ENCODE measurements at places on chromosomes 13 and 19.

DNA sequence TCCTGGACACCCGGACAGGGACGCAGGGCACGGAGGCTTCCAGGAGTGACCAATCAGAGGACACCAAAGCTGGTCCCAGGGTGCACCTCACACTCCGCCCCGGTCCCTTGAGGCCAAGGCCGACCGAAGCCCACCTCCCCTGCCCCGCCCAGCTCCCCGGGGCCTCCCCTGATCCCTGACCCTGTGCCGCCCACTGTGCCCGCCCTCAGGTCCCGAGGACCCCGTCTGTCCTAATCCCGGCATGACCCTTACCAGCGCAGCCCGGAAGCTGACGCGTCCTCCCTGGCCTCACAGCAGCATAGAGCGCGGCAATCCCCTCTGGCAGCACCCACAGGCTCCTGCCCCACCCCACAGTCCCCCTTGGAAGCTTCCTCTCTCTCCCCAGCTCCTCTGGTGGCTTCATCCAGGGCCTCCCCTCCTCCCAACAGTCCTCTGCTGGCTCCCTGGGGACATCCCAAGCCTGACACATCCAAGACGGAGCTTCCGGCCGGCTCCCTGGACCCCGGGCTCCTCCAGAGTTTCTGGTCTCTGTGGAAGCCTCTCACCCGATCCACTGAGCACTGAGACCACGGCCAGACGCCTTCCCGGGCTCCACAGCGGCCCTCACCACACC, 7.4 kb upstream of the CDC34 start:
- DNase-seq = no peak

DNA sequence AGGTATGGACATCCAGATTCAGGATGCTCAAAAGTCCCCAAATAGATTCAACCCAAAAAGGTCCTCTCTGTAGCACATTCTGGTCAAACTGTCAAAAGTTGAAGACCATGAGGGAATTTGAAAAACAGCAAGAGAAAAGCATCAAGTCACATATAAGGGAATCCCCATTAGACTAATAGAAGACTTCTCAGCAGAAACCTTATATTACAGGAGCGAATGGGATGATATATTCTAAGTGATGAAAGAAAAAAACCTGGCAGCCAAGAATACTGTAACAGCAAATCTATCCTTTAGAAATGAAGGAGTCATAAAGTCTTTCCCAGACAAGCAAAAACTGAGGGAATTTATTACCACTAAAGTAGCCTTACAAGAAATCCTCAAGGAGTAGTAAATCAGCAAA, 29.7 kb downstream of the FXYD5 start:
- DNase-seq = no peak

DNA sequence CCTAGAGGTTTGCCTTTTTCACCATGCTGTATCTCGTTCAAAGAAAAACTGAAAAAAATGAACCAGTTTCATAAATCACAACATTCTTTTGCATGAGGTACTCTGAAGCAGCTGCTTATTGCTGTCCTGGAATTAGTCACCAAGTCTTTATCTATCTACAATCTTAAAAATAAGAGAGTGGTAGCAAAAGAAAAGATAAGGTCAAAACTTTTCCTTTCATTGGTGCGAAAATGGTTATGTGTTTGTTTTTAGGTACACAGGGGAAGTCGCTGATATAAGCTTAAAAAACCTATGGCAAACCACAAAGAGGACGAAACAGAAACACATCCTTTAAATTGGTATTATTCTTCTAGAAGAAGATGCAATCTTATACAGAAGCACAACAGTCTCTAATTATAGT, 20.7 kb downstream of the OBI1 start:
- DNase-seq = no peak

- DNase-seq = no peak
Observed at GRCh38 chr13:72093262-72093661, 226.3 kb upstream of the DACH1 start.

DNA sequence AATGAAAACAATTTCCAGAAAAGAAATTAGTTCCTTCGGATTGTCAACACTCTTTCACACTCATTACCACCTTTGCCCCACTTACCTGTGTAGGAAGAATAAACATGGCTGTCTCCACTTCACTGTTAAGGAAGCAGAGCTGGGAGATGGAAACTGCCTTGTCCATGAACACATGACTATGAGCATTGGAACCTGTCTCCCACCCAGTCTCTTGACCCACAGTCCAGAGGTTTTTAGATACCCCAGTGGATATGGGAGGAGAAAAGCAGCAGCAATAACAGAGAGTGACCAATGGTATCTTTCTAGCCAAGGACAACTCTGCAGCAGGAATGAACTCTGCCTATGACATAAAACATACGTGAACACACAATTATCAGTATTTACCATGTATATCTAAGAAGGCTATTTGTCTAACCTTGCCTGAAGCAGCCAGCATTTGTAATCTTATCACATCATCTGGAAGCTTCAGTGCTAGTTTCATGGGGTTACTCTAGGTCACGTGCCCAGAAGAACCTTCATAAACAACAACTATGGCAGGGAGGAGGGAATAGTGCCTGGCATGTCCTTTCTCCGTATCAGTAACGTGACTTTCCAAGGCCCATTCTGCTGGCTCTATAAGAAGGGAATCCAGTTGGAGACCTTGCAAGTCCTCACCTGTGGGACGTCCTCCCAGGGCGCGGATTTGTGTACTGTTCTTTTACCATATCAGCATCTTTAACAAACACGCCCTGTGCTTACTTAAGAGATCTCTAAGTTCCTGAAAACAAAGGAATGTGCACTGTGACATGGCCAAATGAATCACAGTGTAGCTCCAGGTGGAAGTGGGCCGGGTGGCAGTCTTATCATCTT, 221.8 kb upstream of the UBL3 start:
- no peak for DNase-seq

- DNase-seq = peak; percentile 54
Observed at GRCh38 chr19:30046522-30046921, 104.5 kb downstream of the URI1 start.

GRCh38 chr13:98571955-98572662, 4.8 kb downstream of the STK24 start:
- DNase-seq = no peak

DNA sequence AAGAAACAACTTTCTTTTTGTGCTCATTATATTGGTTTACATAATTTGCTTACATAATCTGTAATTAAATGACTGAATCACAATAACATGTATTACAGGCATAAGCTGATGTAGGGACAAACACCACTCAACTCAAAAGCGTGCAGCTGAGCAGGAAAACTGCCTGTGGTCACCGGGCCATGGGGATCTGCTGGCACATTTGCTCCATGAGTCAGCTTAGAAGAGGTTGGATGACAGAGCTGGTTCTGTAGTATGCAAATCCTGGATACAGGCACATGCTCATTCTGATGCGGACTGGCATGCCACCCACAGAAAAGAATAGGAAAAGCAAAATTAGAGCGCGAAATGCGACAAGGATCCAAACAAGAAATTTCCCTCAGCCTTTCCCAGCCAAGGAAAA, 128.6 kb downstream of the USP12 start:
- peak; percentile 87 for DNase-seq

DNA sequence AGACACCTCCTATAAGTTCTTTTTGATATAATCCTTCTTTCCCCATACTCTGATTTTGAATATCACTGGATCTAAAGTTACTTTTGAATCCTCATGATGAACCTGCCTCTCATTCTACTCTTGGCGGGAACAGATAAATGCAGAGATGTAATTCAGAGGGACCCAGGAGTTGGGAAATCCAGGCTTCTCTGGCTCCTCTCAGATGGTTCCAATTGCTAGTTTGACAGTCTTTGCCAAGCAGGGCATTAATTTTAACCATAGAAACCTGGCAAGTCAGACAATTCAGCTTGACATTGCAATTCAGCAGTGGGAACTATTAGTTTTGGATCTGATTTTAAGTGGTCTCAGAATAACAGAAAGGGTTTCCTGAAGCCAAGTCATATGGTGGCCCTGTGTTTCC, 67.3 kb upstream of the KLF12 start:
- no peak for DNase-seq

- DNase-seq = no peak
Observed at GRCh38 chr19:34126966-34127365, 45.3 kb upstream of the LSM14A start.

DNA sequence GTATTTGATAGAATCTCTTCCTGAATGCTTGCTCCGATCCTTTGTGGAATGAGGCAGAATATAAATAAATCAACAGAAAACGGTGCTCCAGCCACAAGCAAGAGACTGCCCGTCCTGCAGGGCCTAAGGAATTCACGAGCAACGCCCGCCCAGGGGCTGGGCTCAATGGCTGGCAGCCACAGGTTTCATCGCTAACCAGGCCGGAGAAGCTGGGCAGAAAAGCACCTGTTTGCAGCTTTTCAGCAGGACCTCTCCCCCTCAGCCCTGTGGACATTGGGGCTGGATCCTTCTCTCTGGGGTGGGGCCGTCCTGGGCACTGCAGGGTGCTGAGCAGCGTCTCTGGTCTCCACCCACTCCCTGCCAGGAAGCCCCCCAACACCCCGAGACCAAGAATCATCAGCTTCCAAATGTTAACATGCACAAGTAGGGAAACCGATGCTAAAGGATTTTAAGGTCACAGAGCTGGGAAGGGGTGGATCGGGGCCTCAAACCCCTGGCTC, 102.5 kb downstream of the GADD45B start:
- no peak for DNase-seq

GRCh38 chr13:79459906-79460305, 21.0 kb upstream of the NDFIP2 start:
- DNase-seq = no peak

DNA sequence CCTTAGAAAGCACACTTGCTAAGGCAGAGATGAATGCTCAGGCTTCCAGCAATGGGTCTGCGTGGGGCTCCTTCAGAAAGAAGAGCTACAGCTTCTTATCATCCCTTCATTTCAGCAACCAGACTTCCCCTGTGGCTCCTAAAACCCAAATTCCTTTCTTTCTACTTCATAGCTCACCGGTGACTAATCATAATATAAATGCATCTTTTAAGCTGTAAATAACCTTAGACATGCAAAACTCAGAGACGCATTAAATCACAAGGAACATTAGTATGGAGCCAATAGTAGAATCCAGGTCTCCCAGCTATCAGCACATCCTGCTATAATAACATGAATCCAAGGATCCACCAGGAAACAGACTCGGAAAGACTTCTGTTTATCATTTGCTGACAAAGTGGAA, 375.6 kb downstream of the COG6 start:
- peak; percentile 2 for DNase-seq

DNA sequence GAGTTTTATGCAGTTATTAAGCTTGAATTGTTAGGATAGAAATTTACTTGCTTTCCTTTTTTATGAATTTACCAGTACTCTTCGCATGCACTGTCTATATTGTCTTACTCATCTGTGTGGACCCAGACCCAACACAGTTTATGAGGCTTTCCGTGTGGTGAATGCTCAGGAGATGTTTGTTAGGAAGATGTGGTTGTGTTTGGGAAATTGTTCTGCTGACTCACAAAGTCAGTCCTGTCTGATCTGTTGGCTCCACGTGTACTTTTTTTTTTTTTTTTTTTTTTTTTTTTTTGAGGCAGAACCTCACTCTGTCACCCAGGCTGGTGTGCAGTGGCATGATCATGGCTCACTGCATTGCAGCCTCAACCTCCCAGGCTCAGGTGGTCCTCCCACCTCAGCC, 532.5 kb downstream of the LMO7 start:
- DNase-seq = no peak

DNA sequence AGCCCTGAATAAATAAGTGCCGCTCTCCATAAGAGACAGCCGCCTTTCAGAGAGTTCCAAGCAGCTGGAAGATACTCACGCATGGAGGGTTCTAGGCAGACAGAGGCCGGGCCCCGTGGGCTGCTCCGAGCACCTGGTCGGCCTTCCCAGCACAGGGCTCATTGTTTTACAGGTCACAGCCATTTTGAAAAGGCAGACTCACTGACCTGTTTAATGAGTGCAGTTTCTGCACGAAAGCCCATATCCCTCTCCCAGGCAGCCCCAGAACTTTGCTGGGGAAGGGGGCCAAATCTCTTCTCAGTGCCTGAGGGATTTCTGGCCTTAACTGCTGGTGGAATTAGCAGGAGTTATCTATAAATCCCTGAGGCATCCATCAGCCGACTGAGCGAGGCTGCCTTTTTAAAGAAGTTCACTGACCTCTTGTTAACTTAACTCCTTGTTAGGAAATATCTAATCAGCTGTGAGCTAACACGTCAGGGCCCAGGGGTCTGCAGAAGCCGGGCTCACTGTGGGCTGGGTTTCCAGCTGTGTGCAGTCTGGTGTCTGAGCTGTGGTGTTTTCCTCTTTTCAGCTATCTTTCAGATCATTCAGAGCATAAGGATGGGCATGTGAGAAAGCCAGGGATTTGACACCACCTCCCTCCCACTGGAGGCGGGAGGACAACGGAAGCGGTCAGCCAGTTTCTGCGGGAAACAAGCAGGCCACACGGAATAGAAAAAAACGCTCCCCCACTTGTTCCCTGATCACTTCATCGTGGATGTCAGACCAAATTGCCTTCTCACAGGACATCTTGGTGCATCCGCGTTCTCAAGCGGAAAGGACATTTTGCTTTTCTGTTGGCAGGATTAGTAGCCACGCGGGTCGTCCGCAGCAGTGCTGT, 23.3 kb downstream of the SERP2 start:
- DNase-seq = peak; percentile 29

DNA sequence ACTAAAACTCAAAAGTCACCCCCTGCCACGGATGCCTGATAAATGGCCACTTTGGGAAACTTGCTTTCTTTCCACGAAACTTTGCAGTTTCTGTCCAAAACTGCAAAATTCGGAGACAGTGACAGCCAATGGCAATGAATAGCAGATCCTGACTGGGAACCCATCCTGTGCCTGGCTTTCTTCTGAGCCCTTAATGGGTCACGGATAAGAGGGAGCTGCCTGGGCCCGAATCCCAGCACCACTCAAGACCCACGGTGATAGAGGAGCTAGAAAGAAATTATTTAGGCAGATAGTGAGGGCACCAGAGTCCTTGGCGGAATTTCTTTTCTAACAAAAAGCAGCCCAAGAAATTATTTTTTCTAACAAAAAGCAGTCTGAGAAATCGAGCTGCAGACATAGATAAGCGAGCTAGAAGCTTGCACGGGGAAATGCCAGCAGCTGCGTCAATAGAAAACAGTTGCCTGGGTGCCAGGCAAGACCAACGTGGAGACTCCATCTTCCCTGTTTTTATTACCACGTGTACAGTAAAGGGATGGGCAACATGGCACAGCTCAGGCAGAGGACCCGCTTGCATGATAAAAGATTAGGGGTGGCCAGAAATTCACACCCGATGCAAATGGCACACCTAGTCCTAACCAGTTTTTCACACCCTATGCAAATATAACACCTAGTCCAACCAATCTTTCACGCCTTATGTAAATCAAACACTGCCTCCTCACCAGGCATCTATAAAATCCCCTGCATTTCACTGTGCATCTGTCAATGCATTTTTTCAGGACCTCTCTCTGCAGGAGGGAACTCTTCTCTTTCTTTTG, 7.1 kb upstream of the HSH2D start:
- DNase-seq = no peak
